ENCODE measurements at places on chromosomes 5 and 9.

DNA sequence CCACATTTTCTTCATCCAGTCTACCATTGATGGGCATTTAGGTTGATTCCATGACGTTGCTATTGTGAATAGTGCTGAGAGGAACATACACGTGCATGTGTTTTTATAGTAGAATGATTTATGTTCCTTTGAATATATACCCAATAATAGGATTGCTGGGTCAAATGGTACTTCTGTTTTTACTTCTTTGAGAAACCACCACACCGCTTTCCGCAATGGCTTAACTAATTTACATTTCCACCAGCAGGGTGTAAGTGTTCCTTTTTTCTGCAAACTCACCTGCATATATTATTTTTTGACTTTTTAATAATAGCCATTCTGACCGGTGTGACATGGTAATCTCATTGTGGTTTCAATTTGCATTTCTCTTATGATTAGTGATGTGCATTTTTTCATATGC, 82.2 kb upstream of the RFX3 start:
- DNase-seq, result no peak

DNA sequence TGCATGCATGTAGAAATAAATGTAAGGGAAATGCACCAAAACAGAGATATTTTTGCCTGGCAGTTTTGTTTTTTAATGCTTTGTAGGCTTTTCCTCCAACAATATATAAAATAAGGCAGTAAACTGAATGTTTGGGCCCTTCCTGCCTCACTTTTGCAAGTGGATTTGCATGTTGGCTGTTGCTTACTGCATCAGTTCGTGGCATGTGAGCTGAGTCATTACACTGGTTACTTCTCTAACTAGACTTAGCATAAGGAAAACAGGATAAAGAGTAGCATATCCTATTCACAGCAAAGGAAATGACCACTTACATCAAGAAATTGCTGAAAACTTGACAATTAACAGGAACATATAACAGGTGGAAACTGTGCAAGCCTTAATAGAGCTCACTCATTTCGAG, 113.4 kb downstream of the TLE1 start:
- DNase-seq, result no peak

GRCh38 chr9:13189362-13189761, 90.1 kb downstream of the MPDZ start:
- DNase-seq, result no peak

DNA sequence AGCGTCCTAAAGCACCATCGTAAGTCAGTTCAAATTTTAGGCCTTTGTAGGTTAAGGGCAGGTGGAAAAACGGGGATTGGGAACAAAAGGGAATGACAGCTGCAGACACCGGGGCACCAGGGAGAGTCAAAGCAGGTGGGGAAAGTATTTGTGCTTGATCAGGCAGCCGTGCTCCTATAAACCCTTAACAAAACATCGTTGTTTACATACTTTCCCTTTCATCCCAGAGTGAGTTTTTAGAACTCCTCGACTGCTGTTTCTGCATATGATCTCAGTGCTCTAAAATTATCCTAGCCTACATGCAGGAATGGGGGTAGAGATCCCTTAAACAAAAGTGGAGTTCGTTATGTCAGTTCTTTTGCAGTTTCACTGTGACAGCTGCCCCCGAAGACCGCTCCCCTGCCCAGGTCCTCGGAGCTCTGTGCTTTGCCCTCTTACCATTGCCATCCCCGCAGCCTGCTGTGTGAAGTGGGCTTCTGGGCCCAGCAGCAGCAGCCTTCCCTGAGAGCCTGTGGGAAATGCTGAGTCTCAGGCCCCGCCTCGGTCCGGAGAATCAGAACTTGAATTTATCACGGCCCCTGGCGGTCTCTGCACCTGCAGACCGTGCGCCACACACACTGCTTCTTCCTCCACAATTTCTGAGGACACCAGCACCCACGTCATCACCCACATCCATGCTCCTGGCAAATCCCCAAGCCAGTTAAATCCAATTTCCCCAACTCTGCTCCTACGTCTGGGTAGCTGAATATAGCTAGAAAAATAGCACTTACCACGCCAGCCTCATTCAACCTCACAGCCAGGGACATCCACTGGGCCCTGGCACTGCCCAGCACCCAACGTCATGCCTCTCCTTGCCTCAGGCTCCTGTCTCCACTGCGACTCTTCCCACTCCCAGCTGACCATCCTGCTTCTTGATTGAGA, 86.8 kb downstream of the NSUN2 start:
- DNase-seq, result no peak

GRCh38 chr5:36403632-36404311, 102.1 kb upstream of the RANBP3L start:
- no peak for DNase-seq

DNA sequence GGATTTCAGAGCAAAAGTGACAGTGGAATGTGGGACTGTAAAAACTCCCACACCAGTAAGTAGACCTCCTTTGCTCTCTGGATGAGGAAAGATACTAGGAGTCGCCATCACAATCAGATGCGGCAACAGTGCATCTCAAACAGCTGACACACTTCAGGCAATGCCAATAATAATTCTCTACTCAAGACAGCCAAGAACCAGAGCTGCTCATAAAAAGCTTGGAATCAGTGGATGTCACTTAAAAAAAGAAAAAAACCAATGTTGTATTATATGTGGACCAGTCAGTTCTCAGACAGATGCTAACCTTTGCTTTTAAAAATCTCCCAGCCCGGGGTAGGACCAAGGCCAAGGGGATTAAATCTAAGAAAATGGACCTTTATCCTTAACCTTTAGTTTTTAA, 185.0 kb downstream of the GNA14 start:
- DNase-seq, result no peak

DNA sequence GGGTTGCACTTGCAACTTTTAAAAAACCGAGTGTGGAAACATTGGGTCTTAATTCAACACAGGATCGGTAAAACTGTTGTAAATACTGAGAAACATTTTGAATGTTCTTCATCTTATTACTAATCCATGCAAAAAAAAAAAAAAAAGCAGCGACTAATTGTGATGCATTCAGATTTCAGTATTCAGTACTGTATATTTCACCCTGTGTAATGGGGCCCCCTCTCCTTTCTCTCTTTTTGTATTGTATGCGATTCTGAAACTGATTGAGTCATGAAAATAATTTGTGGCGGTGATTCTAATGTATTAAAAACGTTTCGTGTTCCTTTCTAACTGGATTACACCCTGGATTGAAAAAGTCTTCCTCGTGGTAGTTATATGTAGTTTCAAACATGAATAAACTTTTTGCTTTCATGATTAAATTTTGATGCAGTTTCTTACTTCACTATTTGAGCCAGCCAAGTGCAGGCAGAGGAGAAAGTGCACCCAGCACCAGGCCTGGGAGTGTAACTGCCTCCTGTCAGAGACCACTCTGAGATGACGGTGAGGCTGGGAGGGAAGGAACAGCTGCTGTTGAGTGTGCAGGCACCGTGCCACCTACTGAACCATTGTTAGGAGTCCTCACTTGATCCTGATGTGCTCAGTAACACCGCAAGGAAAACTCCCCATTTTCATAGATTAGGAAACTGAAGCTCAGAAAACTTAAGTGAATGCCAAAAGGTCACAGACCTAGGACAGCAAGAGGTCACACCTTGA, 220.0 kb downstream of the PBX3 start:
- no peak for DNase-seq

DNA sequence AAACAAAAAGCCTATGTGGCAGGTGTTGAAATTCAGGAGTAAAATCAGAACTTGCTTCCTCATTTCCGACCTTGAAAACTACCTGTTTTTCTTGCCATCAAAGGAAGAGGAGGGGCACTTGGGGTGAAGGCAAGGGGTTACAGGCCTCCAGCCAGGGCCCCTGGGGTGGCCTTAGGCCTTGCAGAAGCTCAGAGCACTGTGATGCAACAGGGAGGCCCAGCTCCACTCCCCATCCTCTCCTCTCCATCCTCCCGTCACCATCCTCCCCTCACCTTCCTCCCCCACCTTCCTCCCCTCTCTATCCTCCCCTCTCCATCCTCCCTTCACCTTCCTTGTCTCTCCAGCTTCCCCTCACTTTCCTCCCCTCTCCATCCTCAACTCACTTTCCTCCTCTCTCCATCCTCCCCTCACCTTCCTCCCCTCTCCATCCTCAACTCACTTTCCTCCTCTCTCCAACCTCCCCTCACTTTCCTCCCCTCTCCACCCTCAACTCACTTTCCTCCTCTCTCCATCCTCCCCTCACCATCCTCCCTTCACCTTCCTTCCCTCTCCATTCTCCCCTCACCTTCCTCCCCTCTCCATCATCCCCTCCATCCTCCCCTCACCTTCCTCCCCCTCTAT, 111.6 kb downstream of the WNK2 start:
- DNase-seq, result no peak

GRCh38 chr5:107380654-107381053, 290.1 kb downstream of the EFNA5 start:
- no peak for DNase-seq

Measured in left lobe of liver (tissue), 2 donors.